ENCODE measurements at places on chromosomes 4 and X. TPM values are rescaled to one million over a fixed set of nuclear protein-coding genes. Genes with fewer than 3 reads are reported as not detected.

GRCh38 chr4:93710101-93710846 lies 118.3 kb upstream of the ATOH1 start:
- no peak for DNase-seq

The USP17L28 gene
- polyA plus RNA-seq: not detected

DNA sequence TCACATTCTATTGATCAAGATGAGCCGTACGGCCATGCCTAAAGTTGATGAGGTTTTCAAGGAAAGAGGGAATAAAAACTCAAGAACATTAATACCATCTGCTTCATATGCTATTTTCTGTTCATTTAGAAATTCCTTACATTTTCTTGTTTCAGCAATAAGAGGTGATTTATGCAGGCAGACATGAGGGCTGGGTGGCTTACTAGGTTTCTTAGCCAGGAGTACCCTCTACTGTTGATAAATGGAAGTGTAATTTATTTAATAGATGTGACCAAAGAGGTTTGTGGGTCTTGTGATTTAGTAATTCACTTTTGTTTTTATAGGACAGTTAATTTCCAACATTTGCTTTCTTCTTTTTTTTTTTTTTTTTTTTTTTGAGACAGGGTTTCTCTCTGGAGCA lies 6.4 kb upstream of the SMIM9 start:
- peak; percentile 30 for DNase-seq

DNA sequence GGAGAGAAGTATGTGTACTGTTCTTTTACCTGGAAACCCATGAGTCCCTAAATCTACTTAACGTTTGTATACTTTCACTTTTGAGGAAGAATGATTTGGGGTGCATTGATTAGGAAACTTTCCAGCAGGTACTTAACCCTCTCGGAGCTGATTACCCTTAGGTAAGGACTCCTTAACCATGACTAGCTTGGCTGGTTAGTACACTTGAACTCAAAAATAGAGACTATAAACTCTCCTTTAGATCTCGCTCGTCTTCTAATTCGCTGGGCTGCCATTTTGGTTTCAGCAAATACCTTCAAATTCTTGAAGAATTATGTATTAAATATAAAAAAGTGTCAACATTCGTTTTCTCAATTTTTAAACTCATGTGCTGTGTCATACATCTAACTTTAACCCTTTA lies 2.0 kb downstream of the USP9X start:
- DNase-seq: no peak

- DNase-seq: no peak
Measured at GRCh38 chrX:9605484-9605883, 140.6 kb downstream of the TBL1X start.

GRCh38 chrX:46737041-46737440 lies 21.9 kb downstream of the SLC9A7 start:
- no peak for DNase-seq

DNA sequence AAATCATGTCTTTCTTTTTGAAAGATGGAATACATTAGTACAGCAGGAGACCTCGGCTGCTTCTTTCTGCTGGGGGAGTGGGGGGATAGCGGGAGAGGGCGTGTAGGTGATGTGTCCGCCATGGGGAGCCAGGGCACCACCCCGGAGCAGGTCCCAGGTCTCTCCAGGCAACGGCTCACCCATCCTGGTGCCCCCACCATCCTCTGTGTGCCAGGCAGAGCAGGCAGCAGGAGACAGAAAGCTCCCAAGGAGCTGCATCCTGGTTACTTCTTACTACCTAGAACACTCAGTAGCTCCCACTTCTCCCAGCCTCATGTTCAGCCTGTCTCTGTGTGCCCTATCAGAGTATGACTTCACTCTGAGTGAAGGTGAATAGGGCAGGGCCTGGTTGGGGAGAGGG lies 23.6 kb downstream of the TNIP2 start:
- no peak for DNase-seq

The MUC7 gene
- polyA plus RNA-seq: not detected

The LINC00632 gene
- not detected for polyA plus RNA-seq

- no peak for DNase-seq
Measured at GRCh38 chr4:165369522-165369921, 9.3 kb upstream of the CPE start.

The TRIM75 gene
- polyA plus RNA-seq: not detected

The PRSS12 gene
- polyA plus RNA-seq: not detected

DNA sequence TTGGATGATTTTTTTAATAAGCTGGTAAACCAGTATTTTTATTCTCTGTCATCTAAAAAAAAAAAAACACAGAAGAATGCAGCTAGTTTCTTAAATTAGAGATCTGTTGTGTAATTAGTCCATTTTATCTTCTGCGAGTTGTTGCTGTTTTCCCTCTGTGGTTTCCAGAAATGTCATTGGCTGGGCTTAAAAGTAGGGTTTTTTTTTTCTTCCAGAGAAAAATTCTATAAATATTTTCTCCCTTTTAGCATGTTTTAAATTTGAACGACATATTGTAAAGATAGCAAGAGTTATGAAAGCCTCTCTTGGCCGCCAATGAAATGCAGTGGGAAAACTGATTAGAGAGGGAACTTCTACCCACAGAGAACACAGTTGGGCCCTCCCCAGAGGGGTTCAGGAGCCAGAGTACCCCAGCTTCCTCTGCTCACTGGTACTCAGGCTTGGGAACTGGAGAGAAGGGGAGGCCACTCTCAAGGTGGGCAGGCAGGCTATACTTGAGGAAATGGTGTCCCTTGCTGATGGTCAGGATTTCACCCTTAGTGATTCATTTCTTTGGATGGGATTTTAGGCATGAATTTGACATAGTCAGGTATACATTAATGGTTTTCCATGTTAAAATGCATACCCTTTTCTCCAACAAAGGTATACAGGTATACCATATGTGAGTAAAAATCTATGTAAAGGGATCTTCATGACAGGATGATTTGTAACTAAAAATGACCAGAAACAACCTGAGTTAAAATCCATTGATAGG lies 166.1 kb downstream of the BCOR start:
- DNase-seq: no peak

DNA sequence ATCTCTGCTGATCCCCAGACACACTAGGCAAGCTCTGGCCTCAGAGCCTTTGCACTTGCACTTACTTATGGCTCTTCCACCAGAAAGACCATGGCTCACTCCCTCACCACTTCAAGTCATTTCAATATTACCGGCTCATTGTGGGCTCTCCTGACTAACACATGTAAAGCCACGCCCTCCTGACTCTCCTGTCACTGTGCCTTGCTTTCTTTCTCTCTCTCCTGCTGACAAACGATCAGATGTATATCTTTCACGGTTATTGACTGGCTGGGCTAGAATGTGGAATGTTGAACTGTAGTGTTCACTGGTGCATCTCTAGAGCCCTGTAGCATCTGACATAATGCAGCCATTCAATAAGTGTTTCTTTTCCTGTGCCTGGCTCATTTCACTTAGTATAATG lies 425.1 kb downstream of the RAB28 start:
- DNase-seq: no peak

Data from naive B cell (primary cell).